ENCODE measurements at places on chromosomes 3 and 15.
A peak's percentile ranks its signal among the peaks of the same experiment; 100 is the strongest.

DNA sequence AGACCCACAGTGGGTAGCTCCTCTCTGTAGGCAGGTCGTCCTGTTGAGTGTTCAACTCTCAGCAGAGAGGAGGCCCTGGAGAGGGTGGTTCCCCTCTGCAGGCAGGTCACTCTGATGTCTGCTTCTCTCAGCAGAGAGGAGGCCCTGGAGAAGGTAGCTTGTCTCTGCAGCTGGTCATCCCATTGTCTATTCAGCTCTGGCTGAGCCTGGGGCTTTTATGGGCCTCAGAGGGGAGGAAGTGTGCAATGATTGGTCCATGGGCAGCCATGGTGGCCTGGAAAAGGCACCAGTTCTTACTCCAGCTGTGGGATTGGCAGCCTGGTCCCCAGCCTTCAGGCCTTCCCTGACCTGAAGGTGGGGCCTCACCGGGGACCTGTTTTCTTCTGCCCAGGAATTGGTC lies 52.9 kb downstream of the PPCDC start:
- no peak for DNase-seq

DNA sequence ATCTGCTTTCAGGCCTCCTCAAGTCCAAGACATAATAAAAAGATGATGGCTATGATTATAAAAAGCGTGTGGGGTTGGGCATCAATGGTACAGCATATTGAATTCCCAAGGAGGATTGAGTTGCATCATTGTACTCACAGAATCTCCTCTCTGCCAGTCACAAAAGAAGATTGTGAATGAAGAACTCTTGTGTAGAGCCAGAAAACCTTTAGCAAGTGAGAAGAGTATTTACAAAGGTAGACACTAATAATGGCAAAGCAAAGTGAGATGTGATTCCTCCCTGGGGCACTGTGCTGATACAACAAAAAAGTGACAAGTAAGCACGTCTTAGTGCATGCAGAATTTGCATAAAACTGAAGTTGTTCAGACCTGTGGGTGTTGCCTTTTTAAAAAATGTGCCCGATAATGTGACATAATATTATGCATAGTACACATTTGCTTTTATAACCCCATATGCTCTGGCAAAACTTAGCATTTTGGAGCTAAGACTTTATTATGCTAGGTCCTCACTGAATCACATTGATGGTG lies 291.2 kb upstream of the TBC1D5 start:
- peak; percentile 50 for DNase-seq

- no peak for DNase-seq
Observed at GRCh38 chr15:29840926-29841325, 18.7 kb upstream of the TJP1 start.

- no peak for DNase-seq
Observed at GRCh38 chr15:38545179-38545578, 19.4 kb downstream of the RASGRP1 start.

- DNase-seq: no peak
Observed at GRCh38 chr3:146921693-146922092, 316.5 kb upstream of the PLSCR5 start.

DNA sequence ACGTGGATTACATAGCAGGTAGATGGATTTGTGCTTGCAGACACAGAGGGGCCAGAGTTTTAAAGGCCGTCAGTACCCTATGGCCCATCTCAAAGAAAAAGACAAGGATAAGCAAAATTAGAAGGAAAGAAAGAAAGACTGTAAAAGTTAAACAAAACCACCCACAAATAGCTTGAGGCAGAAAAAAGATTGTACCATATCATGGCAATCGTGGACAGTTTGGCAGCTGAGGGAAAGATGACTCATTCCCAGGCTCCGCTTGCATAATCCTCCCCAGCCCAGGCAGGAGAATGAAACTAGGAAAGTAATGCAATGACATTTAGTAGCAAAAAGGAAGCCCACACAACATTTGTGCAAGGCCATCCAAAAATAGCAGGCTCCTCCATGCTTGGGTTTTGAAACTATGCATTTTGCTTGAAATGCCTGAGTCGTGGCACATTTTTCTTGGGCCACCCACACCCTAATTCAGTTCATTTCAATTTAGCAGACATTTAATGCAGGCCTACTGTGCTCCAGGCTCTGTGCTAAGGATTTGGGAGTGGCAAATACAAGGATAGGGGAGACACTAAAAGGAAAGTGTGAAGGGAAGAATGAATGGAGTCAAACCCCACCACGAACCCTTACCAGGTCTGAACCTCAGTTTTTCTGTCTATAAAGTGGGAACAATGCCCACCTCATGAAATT lies 40.9 kb upstream of the SMAD3 start:
- DNase-seq: no peak

DNA sequence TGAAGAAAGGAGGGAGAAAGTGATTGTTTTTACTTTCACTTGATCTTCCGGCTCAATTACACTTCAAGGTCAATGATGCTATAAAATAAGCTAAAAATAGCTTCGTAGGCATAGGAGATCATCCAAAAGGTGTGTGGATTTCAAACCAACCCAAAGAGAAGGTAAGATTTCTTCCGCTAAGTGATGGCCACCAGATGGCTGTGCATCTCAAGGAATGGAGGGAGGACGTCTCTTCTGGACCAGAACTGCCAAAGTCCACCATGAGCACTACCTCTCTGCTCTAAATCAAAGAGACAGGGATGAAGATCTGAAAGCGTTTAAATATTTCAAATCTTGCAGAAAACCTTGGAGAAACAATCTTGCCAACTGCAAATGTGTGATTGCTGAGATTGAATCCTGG lies 199.1 kb upstream of the ZPLD1 start:
- no peak for DNase-seq

- DNase-seq: no peak
Observed at GRCh38 chr3:27589795-27590194, 105.6 kb upstream of the SLC4A7 start.

GRCh38 chr15:51759557-51760070 lies 8.2 kb downstream of the TMOD2 start:
- no peak for DNase-seq

DNA sequence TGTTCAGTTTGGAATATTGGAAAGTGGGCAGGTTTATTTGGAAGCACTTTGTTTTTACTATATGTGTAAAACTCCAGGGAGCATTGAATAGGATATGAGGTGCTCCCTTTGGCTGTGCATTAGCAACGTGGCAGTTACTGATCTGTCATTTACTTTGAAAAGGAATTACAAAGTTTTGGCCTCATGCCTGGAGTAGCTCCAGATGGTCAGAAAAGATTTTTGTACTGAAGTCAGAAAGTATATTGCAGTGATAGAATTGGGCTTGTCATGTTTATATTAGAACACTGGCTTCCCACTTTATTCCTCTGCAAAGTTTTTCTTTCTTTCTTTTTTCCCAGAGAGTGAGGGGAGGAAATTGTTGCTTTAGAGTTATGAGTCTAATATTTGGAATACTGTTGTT lies 26.1 kb downstream of the FNDC3B start:
- no peak for DNase-seq
